ENCODE measurements at places on chromosomes 16 and 17.

DNA sequence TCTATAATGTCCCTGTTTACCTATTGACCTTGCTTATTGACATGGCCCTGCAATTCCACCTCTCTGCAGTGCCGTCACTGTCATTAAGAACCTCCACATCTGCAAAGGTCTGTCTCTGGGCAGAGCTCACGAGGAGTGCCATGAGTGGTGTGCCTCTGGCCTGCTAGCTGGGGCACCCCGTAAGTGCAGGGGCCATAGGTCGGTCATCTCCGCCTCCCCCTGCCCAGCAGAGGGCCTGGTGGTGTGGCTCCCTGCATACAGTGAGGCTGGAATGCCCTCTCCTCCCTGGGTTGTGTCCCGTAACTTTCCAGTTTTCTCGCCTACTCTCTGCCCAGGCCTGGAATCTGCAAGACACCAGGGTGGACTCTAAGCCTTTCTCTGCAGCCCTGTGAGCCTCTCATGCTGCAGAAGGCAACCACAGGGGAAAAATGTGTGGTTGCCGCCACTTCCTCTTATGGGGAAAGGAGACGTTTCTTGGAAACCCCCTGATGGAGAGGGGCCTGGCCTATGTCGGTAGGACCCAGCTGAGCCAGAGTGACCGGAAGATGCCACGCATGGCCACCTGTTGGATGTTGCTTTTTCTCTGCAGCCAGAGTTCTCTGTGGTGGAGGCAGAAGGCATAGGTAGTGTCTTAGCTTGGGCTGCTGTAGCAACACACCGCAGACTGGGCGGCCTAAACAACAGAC lies 2.7 kb upstream of the SNX20 start:
- no peak for DNase-seq

- no peak for DNase-seq
These were observed 34.7 kb downstream of the GRB7 start for GRCh38 chr17:39772415-39772814.

GRCh38 chr17:3693829-3694231 lies 2.1 kb downstream of the P2RX5 start:
- DNase-seq, result no peak

GRCh38 chr17:68102318-68102758 lies 66.8 kb downstream of the KPNA2 start:
- no peak for DNase-seq

- no peak for DNase-seq
These were observed 35.7 kb downstream of the NLRC5 start for GRCh38 chr16:57024894-57025680.

DNA sequence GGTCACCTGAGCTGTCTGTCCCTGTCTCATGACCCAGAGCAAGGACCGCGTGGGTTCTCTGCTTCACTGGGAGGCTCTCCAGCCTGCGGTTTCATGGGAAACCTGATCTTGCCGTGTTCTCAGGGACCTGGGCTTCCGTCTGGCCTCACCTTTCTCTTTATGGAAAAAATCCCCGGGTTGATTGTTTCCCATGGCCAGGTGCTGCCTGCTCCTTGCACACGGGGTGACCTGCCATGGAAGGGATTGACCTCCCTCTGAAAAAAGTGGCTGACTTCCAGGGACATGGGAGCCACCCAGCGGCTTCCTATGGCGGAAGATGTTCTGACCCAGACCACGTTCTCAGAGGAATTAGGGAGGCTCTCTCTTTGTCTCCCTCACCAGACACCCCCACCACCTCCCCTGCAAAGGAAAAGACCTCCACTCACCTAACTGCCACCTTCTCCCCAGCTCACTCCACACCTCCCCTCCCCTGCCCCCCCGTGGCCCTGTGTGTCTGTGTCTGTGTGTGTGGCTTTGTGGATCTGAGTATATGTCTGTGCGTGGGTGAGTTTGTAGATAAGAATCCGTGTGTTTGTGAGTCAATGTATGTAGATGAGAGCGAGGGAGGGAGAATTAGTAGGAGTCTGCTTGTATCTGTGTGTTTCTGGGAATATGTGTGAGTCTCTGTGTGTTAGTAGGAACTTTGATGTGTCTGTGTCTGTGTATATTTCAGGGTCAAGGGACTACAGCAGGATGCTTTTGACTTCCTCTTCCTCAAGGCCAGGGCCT lies 154.6 kb downstream of the NTN1 start:
- no peak for DNase-seq

DNA sequence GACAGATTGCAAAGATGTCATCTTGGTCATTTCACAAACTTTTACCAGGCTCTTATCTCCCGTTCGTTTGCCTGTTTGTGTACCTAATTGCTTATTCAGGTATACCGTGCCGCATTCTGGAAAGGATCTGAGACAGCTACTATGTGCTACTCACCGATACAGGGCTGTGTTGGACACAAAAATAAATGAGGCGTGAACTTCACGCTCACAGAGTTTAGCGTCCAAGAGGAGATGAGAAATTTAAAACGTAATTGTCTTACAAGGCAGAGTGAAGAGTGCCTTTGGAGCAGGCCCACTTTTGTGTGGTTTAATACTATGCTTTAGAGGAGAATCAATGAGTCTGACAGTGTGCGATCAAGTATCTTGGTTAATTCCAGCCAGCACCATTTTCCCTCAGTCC lies 26.7 kb downstream of the MAF start:
- DNase-seq, result no peak

GRCh38 chr16:69404275-69404805 lies 18.5 kb upstream of the TERF2 start:
- no peak for DNase-seq

DNA sequence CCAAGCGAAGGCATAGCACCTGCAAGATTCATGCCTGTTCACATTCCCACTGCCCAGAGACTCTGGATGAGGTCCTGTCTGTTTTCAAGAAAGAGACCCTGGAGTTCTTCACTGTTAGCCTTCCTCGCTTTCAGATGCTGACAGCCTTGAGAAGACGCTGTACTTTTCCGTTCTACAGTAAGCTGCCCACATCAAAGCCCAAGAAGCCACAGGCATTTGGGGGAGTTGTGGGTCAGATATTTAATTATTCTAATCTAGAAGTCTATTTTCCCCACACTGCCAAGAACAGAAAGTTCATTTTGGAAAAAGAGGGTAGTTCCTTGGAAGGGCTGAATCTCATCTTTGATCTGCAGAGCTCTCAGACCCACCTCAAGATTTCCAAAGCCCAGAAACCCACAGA lies 127.9 kb downstream of the AXIN2 start:
- no peak for DNase-seq

DNA sequence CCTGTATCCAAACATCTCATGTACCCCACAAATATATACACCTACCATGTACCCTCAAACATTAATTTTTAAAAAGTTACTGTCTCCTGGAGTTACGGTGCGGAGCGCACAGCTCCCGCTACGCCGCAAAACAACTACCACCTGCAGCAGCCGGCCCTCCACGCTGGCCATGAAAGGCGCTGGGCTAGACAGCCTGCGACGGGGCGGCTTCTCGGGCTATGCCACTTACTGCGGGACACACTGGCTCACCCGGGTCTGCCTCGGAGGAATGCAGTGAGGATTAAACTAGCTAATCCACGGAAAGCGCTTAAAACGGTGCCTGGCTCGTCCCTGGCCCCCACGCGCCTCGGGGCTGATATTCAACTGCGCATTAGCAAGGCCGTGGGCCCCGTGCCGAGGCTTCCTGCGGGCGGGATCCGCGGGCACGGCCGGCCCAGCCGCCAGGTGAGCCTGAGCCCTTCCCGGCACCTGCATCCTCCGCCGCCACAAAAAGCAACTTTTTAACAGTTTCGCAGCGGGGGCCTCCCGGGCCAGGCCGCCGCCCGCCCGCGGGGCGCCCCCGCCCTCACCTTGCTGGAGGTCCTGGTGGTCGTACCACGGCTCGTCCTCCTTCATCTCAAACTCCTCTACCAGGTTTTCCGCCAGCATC lies 633 bp downstream of the CDR2 start:
- peak; percentile 55 for DNase-seq

DNA sequence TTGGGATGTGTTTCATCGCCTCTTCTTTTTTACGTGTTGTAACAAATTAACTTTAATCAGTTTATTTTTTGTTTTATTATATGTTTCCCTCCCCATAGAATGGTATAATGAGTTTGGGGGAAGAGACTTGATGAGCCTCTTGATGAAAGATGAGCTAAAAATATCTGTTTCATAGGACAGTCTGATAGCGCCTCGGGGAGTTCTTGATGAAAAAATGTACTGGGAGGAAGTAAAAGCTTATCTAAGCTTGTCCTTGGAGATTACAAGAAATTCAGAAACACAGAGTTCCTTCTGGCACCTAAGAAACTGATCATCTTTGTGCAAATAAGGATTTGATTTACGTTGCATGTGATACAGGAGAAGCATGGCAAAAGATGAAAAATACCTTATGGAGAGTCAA lies 350.2 kb upstream of the CDH8 start:
- no peak for DNase-seq

DNA sequence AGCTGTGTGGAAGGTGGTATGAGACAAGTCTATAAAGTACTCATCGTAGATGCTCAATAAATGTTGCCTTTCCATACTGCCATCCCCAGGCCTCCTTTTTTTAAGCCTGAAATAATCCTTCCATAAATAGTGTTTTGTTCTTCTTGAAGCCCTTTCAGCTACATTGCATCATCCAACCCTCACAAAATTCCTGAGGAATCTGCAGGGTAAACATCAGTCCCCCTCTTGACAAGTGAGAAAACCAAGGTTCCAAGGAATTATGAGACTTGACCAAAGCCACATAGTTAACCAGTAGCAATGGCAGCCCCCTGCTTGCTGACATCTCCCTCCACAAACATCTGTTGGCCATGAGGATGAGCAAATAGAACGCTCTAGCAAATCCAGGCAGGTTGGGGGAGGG lies 89.7 kb upstream of the CCL1 start:
- no peak for DNase-seq

- DNase-seq, result no peak
These were observed 5.7 kb downstream of the ARHGAP44 start for GRCh38 chr17:12794919-12795532.

DNA sequence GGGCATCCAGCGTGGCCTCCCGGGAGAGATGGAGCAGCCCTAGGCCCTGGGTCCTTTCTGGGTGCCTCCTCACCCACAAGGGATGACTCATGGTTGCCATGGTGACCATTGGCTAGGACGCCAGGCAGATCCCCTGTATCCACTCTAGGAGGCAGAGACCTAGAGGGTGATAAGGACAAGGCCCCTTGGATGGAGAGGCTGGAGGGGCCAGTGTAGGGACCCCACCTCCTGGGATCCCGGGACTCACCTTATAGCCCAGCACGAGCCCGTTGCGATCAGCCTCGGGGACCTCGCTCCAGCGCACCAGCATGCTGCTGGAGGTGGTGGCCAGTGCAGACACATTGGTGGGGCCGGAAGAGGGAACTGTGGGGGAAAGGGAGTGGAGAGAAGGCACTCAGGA lies 82.2 kb upstream of the CDC42EP4 start:
- no peak for DNase-seq

DNA sequence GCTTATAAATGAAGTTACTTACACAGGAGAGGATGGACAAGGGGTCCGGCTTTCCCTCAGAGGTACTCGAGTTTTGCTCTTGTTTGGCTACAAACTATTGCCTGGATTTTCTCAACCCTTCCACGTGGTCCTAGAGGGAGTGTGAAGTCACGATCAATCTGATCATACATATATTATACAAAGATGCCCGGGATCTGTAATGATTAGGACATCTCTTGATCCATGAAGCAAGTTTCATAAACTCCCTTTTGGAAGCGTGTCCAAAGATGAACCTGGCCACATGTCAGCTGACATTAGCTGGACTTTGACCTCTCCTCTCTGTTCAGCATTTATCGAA lies 2.3 kb upstream of the CDH11 start:
- no peak for DNase-seq

- no peak for DNase-seq
These were observed 6.5 kb downstream of the KRT9 start for GRCh38 chr17:41565338-41565737.

- no peak for DNase-seq
These were observed 93.7 kb downstream of the CHD9NB start for GRCh38 chr16:52958951-52959350.

- peak; percentile 74 for DNase-seq
These were observed 54.1 kb downstream of the VAC14 start for GRCh38 chr16:70746708-70747424.

GRCh38 chr16:85137323-85138072 lies 25.2 kb upstream of the CIBAR2 start:
- peak; percentile 99 for DNase-seq

DNA sequence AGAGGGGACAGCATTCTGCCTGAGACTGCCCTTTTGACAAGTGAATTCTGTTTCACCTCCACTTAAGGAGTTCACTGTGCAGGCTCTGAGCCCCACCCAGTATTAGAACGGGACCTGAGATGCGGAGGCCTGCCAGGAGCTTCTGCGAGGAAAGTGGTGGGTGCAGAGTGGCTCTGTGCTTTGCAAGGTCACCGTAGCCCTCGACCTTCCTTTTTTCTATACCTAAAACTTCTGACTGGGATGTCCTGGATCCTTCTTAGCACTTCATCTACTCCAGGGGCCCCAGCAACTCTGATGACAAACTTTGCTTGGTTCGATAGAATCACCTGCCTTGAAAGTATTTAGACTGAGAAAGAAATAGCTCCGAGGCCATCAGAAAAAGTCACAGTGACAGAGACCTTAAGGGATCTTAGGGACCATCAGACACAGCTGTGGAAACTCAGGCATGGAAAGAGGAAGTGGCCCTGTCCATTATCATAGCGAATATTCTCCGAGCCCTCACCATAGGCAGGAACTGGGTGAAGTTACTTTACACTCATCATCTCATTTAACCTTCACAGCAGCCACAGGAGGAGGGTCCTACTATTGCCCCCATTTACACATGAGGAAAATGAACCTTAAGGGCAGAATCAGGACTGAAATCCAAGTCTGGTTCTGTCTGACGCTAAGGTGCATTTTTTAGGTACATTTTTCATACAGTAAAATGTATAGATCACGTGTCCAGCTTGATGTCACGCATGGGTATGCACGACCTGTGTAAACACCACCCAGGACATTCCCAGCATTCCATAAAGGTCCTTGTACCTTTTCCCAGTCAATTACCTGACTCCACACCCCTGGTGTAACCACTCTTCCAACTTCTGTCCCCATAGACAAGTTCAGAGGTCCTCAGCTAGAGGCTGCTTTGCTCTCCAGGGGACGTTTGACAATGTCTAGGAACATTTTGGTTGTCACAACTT lies 676 bp upstream of the KRT13 start:
- DNase-seq, result no peak

DNA sequence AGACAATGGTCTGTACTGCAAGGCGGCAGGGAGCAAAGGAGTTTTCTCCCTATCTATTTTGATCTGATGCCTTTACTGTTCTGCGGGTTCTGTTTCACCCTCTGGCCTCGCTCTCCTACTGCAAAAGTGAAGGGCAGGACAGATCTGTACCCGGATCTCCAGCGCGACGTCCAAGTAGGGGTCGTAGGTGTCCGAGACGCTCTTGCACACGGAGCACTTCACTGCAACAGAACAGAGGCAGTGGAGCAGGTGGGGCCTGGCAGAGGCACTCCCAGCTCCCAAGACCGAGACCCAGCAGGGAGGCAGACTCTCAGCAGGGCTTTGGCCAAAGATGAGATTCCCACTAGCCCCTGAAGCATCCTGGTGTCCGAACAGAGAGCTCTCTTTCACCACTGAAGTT lies 19.8 kb downstream of the USP36 start:
- no peak for DNase-seq

GRCh38 chr16:1960665-1961630 lies 1.6 kb downstream of the NDUFB10 start:
- peak; percentile 45 for DNase-seq

- peak; percentile 80 for DNase-seq
These were observed 17.6 kb upstream of the CDH13 start for GRCh38 chr16:82609140-82609539.

Measured in right cardiac atrium (tissue), 5 donors.